Stimulated activated CD8-positive, alpha-beta memory T cell treated with anti-CD3 and anti-CD28 coated beads, Interleukin-2, amount 100 ng/mL, for 1 hour (primary cell): ENCODE measurements at places on chromosomes 16 and 17.

DNA sequence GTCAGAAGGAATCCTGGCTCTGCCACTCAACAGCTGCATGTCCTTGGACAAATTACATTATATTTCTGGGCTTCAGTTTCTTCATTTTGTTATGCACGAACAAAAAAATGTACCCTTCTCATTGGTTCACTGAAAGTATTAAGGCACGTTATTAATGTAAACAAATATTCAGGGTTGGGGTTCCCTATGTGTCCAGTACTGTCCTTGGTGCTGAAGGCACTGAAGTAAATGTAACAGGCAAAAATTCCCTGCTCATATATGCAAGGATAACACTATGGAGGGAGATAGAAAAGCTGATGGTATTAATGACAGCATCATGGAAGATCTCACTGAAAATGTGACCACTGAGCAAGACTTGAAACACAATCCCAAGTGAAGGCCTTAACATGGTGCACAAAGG is 386.6 kb downstream of the XYLT1 start:
- DNase-seq: no peak

GRCh38 chr16:11869353-11870228 is 18.2 kb upstream of the RSL1D1 start:
- DNase-seq: no peak

DNA sequence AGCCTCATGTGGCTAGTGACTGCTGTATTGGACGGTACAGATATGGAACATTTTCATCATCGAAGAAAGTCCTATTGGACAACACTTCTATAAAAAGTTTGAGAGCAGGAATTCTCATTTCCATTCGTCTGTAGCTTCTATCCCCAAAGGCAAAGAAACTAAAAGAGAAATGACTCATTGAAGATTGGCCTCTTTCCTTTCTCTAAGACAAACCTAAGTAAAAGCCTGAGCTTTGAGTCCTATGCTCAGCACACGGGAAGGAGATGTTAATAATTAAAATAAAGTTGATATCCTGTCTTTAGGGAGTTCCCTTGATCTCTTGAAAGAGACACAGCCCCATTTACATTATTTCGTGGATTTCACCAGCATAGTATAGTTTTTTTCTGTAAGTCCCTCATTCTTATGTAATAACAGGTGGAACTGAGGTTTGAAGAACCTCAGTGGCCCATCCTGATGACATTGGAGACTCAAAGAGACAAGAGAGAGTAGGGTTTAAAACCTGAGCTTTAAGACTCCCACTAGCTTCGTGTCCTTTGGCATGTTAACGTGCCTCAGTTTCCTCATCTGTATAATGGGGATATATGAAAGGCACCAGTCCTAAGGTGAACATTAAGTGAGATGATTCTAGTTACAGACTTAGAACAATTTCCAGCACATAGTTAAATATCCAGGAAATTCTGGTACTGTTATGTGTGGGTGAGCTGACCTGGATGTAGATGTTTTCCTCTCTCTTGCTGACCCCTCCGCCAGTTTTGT is 174.0 kb downstream of the IRX3 start:
- no peak for DNase-seq

- no peak for DNase-seq
These were observed 44.6 kb upstream of the ADCY9 start for GRCh38 chr16:4160658-4161430.

DNA sequence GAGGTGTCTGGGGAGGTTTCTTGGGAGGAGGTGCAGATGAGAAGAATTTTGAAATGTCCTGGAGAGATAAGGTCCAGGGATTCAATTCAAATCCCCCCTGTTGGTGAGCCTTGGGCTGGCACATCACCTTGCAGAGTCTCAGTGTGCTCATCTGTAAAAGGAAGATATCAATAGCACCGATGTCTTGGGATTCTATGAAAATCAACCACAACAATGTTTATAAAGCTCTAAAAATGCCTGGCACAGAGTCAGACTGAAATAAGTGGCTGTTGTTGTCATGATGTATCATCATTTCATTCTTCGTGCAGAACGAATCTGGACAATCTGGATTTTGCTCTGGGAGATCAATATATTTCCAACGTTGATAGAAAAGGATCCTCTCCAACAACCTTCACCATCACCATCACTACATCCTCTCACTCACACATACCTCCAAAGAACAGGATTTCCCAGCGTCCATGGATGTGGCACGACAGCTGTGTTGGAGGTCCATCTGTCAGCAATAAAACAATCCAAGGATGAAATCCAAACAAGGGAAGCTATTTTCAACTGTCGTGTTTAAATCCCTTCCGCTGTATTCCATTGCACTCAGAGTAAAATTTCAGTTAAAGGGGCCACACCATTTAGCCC is 393.7 kb upstream of the DYNLRB2 start:
- no peak for DNase-seq

- DNase-seq: no peak
These were observed 104.7 kb upstream of the ADAMTS18 start for GRCh38 chr16:77539421-77540034.

DNA sequence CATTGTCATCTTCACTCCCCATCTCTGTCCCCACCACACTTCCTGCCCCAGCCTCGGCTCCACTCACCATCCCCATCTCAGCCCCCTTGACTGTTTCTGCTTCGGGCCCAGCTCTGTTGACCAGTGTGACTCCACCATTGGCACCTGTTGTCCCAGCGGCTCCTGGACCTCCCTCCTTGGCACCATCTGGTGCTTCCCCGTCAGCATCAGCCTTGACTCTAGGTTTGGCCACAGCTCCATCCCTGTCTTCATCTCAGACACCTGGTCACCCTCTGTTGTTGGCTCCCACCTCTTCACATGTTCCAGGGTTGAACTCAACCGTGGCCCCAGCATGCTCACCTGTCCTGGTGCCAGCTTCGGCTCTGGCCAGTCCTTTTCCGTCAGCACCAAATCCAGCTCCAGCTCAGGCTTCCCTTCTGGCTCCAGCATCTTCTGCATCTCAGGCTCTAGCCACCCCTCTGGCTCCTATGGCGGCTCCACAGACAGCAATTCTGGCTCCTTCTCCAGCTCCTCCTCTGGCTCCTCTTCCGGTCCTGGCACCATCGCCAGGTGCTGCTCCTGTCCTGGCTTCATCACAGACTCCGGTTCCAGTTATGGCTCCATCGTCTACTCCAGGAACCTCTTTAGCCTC is 24.4 kb upstream of the PHKG2 start:
- DNase-seq: no peak

DNA sequence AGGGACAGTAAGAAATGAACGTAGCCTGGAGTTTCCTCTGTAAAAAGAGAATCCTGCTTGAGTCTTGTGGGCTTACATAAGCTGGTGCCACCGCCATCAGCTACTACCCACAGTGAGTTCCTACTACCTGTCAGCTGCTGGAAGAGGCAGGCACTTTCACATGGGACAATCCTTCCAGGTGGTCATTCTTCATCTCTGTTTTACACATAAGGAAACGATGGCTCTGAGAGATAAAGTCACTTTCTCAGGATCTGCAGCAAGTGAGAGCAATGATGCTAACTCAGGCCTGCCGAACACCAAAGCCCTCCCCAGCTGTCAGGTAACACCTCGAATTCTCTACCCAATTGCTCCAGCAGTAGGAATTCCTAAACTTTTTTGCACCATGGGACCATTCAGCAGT is 26.6 kb downstream of the PIK3R5 start:
- no peak for DNase-seq

DNA sequence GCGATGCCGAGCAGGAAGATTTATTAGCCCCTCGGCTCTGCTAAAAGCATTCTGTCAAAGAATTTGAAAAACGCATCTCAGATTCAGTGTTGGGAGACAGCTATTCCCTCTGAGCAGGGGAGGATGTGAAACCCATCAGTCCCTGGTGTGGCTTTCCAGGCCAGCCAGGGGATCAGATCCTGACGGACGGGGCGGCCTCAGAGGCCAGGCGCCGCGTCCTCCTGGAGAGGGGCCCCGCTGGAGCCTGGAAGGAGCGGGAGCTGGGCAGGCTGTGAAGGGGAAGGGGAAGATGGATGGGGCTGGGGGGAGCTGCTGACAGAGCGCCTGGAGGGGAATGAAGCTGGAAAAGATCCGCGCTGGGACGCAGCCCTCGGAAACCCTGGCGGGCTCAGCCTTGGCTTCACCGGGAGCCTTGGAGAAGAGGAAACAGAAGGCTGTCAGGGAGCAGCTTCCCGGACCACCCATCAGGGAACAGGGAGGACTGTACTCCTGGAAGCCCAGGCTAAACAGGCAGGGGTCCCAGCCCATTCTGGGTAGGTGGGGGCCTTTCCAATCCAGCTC is 358.0 kb downstream of the C16orf95 start:
- DNase-seq: no peak

- no peak for DNase-seq
These were observed 5.1 kb downstream of the SNAI3 start for GRCh38 chr16:88681084-88681680.

DNA sequence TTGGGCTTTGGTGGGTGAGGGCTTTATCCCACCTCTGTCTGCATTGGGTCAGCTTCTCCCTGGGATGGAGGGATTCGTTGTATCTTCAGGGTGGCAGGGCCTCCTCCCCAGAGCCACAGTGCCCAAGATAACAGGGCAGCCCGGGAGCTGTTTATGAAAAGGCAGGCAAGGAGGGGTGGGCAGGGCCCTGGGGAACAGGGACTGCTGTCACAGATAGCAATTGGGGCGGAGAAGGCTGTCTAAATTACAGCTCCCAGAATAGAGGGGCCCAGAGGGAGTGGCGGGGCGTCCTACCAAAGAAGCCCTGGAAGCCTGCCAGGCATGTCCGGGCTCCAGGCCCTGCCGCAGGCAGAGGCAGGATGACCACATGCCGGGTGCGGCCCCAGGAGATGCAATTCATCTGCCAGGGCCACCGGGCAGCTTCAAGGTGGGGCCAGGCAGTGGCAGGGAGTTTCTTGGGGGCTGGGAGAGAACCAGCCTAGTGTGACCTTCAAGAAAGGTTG is 18.8 kb upstream of the PHOSPHO1 start:
- no peak for DNase-seq

GRCh38 chr16:10039220-10040096 is 142.8 kb downstream of the GRIN2A start:
- no peak for DNase-seq

- no peak for DNase-seq
These were observed 85.9 kb downstream of the ASIC2 start for GRCh38 chr17:33207231-33207630.

- DNase-seq: no peak
These were observed 5.2 kb downstream of the TBX6 start for GRCh38 chr16:30086291-30087140.

DNA sequence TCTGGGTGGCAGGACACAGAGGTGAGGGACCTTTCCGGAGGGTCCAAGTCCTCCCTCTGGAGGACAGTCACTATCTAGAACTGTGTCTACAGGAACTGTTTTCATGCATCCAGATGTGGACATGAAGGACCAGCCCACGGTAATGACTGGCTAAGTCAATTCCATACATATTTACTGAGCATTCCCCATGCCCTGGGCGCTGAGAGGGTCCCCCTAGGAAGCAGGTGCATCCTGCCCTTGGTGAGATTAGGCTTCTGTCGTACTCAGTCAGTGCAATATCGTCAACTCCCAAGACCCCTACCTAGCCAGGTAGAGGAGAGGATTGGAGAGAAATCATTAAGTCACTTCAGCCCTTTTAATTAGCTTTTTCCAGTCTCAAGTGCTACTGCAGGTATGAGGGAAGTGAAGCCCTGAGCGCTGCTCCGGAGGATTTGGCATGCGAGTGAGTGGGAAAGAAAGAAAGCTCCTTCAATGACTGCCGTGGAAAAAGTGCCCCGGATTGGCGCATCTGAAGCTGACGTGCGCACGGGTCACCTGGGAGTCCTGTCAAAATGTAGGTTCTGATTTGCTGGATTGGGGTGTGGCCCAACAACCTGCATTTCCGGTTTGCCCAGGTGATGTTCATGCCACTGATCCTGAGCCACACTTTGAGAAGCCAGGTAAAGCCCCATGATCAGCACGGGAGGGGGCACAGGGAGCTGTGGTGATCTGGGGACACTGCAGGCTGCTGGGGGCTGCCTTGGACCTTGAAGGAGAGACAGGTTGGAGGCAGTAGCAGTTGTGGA is 367.4 kb upstream of the TNRC6C start:
- no peak for DNase-seq

- DNase-seq: no peak
These were observed 5.9 kb downstream of the ZDHHC7 start for GRCh38 chr16:85005285-85006069.

DNA sequence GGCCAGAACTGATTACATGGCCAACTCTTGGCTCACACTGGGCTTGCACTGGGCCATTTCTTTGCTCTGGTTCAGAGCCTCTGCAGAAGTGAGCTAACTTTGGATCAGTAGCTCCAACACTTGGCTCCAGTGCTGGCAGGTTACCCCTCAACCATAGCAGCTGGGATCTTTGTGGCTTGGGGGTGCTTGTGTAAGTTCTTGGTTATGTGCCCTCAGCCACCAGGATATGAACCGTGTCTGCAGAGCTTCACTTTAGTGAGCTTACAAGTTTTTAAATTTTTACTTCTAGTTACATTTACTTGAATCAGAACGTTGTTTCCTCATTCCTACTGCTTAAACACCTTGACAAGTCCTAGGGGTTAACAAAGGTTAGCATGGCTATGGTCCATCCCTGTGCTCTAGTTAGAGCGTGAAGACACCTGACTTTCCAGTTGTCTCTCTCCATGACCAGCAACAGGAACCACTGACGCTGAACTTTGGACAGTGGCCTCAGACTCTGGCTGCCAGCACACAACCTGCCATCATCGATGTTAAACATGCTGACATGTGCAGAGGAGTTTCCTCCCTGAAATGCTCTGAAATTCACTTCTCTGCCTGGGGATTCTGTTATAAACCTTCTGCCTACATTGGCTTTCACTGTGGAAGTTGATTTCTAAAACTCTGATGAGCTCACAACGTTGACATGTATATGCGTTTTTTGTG is 4.1 kb downstream of the PDF start:
- DNase-seq: no peak

GRCh38 chr16:180101-180675 is at the start of gene HBQ1:
HBQ1 (plus strand) TSS chr16:180459; CDS start chr16:180487, 28 bp downstream.
- no peak for DNase-seq

- DNase-seq: no peak
These were observed 35.5 kb downstream of the PIPOX start for GRCh38 chr17:29078183-29079045.

DNA sequence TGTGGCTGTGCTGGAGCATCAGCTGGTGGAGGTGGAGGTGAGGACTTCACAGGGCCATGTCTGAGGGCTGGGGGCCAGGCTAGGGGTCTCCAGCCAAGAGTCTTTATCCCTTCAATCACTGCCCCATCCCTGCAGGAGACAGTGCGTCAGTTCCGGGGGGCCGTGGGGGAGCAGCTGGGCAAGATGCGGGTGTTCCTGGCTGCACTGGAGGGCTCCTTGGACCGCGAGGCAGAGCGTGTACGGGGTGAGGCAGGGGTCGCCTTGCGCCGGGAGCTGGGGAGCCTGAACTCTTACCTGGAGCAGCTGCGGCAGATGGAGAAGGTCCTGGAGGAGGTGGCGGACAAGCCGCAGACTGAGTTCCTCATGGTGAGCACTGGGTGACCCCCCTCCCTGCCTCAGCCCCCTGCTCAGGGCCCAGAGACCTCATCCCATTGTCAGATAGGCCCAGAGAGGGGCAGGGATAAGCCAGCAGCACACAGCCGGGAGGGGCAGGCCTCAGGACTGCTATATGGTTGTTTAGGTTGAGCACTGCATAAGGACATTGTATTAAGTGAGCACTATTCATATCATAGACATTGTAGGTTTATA is 2.3 kb upstream of the PYDC1 start:
- DNase-seq: no peak
